Naive thymus-derived CD4-positive, alpha-beta T cell (primary cell): ENCODE measurements at places on chromosomes 11 and 22. TPM values are rescaled to one million over a fixed set of nuclear protein-coding genes. Genes with fewer than 3 reads are reported as not detected.

The HBG2 gene
- not detected for polyA plus RNA-seq

The FXYD6 gene
- not detected for polyA plus RNA-seq

The SCGB1D2 gene
- polyA plus RNA-seq = not detected

The IGLL1 gene
- not detected for polyA plus RNA-seq

The TRPM5 gene
- not detected for polyA plus RNA-seq

The NNMT gene
- polyA plus RNA-seq = not detected

The METTL15 gene
- polyA plus RNA-seq = 6.0 TPM

The P2RX6 gene
- 0.15 TPM for polyA plus RNA-seq

The NAALAD2 gene
- polyA plus RNA-seq = not detected

The LARGE1 gene
- polyA plus RNA-seq = not detected
